NCI-H460 (cell line): ENCODE measurements at places on chromosomes 1 and 21.

DNA sequence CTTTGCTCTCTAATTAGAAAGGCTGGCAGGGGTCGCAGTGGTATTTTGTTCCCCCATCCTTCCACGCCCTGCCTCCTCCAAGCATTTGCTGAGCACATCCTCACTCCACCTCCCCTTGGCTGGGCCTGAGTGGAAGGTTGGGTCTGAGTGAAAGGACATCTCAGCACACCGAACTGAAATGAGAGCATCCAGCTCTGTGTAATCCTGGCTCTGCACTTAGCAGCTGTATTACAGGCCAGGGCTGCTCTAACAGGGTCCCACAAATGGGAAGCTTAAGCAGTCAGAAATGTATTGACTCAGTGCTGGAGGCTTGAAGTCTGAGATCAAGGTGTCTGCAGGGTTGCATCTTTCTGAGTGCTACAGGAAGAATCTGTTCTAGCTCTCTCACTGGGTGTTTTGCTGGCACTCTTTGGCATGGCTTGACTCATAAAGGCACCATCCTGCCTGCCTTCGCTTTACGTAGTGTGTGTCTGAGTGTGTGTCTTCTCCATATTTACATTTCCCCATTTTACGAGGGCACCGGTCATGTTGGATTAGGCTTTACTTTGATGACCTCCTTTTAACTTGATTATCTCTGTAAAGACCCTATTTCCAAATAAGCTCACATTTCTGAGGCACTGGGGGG, 48.5 kb upstream of the IGSF21 start:
- no peak for DNase-seq

DNA sequence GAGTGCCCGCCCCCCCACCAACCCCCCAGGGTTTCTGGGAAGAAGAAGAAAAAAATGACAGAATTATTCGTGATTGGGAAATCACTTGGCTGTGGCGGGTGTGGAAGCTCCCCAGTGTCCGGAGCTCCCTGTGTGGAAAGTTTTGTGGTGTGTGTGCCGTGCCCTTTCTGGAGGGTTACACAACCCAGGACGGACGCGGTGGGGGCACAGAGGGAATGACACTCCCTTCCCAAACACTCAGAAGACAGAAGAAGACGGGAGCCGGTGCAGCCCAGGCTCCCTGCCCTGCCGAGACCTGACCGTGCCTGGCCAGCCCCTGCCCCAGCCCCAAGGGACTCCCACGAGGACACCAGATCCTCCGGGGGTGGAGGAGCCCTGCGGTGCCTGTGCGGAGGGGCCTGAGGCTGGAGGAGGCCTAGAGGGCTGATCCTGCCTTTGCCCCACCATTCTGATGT, 33.0 kb upstream of the ADARB1 start:
- peak; percentile 20 for DNase-seq

DNA sequence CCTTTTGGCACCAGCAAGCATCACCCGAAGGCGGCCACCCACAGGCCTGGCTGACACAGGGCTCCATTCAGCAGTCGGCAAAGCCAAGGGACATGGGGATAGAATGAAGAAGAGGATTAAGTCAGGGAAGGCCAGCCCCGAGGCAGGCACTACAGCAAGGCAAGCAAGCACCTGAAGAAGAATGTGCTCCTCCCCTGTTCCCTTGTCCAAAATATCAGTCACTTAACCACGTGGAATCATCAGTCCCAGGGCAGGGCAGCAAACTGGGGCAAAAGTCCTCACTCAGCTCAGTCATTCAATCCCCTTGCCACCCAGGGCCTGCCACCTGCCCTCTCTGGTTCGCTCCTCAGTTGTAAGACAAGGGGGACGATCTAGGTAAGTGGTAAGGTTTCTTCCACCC, 9.3 kb downstream of the KANK4 start:
- no peak for DNase-seq

DNA sequence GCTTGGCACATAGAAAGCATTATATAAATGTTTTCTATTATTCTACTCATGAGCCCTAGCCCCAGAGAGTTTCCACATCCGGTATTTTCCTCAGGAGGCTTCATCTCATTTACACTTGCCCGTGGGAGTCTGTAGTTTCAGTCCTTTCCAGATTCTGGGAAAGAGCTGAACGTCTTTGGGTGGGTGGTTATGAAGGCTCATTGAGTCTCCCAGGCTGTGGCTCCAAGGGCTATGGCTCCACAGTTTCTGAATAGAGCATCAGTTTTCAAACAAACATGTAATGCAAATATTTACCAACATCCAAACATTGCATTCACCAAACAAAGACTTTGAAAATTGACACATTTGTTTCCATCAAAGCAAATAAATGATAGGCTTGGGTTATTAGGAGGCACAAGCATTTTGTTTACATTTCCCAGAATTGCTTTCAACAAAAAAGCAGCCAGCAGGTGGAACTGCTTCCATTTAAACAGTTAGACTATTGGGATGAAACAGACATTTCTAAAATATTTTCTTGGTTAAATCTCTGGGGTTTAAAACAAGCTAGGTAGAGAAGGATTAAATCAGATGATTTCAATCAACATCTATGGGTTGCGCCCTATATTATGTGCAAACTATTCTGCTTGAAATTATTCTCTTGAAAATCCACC, 1.3 kb upstream of the LEMD1 start:
- DNase-seq: no peak

DNA sequence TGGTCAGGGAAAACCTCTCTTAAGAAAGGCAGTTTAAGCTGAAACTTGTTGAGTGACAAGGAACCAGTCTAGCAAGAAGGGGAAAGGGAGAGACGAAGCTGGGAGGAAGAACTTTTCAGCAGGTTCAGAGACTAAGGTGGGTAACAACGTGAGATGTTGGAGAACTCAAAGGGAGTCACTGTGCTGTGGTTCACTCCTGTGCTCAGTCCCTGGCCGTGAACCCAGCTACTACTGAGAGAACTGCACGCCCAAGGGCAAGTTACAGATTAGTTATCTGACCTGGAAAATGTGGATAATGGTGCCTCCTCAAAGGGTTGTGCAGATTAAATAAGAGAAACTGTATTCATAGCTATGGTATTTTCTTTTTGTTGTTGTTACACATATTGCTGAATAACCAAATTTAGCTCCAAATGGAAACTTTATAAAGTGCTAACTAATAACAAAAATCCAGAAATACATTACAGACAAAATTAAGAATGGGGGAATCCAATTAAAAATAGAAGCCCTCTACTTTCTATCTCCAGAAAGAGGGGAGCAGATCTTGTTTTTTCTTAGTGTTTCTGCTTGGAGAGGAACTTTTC, 2.9 kb downstream of the ZBTB40 start:
- no peak for DNase-seq

GRCh38 chr1:109822749-109823542, 59.2 kb upstream of the EPS8L3 start:
- no peak for DNase-seq

DNA sequence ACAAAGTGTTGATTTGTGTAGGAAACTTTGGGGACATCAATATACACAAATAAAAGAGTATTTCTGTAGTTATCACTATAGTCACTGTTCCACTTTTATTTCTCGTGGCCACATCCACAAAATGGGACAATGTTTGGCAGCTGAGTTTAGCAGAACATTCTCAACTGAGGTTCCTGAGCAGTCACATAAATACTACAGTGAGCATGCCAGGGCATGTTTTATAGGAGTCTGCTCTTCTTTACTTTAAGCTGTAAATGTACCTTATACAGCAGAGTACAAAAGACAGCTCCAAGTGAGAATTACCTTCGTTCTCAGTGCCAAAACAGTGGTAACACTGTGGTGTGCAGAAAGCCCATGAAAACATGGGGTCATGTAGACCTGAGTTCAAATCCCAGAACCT, 5.0 kb downstream of the BTG3 start:
- DNase-seq: no peak

DNA sequence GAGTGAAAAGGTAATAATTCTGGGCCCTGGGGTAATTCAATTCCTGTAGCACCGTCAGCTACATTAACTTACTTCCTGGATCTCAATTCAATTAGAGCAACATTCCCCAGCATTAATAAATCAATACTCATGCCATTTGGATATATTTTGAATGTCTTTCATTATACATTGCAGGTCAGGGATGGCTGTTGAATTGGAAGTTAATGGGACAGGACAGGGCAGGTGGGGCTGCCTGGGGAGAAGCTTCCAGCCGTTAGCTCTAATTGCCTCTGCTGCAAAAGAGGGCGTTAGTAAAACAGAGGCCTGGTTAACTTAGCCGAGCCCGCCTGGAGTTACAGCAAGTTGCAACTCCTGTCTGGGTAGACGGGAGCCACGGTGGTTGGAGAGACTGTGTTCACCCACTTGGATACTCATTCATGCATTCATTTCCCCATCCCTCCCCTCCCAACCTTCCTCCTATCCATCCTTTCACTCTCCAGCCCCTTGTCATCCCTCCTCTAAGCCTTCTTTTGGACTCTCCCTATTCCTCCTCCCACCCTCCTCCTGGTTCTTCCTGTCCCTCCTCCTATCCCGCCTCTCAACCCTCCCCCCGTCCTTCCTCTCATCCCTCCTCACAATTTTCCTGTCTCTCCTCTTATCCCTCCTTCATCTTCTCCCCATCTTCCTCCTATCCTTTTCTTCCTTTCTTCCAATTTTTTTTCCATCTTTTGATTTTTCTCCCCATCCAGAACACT, 137.6 kb upstream of the RUNX3 start:
- no peak for DNase-seq

DNA sequence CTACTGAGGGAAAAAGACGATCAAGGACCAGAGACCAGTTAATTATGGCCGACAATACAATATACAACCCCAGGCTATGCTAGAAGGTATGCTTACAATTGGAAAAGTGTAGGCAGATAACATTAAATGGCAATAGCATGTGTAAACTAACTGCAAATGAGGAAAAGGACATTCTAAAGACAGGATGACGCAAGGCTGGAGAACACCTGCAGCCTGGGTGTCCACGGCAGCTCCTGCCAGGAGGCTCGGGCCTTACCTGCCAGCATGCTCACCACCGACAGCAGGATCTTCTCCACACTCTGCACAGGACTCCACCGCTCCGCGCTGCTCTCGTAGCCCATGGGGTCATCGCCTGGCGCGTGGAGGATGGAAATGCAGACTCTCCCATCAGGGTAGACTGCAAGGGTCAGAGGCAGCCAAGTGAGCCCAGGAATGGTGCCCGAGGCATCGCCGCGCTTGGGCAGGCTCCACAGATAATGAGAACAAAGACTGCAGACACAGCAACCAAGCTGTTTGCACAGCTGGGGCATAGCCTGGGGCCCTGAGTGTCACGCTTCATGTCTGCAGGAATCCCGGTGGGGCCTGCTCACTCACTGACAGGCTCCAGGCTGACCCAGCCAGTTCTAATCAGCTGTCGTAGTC, 28.2 kb downstream of the UBE2G2 start:
- no peak for DNase-seq

GRCh38 chr1:248627971-248628844, 6.7 kb downstream of the OR2T11 start:
- DNase-seq: no peak

GRCh38 chr1:238647877-238648276, 738.5 kb upstream of the CHRM3 start:
- DNase-seq: peak; percentile 36

DNA sequence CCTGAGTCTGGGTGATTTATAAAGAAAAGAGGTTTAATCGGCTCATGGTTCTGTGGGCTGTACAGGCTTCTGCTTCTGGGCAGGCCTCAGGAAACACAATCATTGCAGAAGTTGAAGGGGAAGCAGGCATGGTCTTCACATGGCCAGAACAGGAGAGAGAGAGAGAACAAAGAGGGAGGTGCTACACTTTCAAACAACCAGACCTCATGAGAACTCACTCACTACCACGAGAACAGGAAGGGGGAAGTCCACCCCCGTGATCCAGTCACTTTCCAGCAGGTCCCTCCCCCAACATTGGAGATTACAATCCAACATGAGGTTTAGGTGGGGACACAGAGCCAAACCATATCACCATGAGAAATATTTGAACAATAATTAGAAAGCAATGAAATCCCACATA, 222.9 kb downstream of the FAM72C start:
- no peak for DNase-seq

GRCh38 chr1:155178441-155179111, 4.9 kb downstream of the TRIM46 start:
- no peak for DNase-seq

DNA sequence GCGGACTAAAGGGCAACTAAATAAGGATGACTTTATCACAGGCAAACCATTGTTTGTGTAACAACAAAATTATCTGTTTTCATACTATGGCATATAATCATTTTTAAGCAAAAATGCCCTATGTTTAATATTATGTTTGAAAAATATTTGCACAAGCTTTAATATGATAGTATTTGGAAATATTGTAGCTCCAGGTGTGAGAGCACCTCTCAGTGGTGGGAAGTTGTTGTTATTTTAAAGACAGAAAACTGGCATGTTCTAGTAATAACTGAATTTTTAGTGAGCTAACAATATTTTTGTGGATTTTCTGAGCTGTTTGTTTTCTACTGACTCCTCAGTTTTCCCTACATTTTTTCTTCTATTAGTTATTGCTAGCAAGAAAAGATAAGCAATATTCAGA, 578.8 kb downstream of the KCNT2 start:
- no peak for DNase-seq

DNA sequence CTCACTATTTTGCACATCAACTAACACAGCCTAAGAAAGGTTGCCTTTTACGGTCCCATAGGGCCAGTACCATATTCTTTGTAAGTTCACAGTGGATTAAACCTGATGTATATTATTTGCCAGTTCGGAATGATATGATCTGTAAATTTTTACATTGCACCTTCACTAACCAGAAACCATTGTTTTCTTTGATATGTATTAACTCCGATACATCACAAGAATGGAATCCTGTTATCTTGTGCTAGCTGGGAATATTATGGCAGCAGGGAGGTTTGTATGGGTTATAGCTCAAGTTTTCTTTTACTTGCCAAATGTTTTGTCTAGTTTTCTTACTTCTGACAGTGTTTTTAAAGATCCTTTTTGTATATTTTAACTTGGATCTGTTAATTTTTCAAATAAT, 51.4 kb upstream of the S1PR1 start:
- DNase-seq: no peak

DNA sequence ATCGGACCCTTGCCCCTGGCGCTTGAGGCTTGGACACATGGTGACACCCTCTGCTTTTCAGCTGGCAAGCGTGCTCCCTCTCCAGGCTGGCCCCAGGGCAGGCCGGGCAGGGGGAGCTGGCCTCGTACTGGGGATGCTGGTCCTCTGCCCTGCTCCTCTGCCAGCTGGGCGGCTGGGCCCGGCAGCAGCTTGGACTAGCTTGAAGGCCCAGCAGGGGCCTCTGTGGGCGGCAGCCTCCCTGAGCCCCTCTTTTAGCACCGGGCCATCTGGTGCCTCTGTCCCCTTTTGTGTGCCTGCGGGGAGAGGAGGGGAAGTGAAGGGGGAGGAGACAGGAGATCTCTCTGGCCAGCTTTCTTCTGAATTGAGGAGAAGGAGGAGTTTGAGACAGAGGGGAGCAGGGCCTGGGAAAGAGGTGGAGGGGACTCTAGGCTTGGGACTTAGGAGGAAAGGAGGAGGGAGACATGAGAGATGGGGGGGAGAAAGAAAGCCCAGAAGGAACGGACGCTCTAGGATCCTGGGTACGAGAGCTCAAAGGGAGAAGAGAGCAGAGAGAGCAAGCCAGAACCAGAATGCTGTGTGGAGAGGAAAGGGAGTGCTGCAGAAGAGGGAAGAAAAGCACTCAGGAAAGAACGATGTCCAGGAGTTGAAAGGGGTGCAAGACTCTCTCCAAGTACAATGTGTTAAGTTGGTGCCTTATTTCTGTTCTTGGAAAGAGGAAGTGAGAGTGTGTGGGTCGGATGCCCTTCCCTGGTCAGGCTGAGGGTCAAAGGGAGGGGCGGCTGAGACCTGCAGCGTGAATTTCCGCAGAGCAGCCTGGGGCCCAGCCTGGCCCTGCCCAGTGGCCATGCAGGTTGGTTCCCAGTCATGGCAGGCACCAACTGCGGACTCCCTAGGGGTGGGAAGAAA, 40.3 kb downstream of the IER5 start:
- no peak for DNase-seq
